ENCODE measurements at places on chromosomes 3 and 15. TPM values are rescaled to one million over a fixed set of nuclear protein-coding genes. Genes with fewer than 3 reads are reported as not detected.

The TTLL13 gene
- total RNA-seq: not detected

The XYLB gene
- total RNA-seq: 4.7 TPM

The SYNPR gene
- 17.6 TPM for total RNA-seq

The HHATL gene
- total RNA-seq: not detected

The PPM1L gene
- 10.6 TPM for total RNA-seq

The THAP10 gene
- 6.6 TPM for total RNA-seq

- no peak for DNase-seq
Observed at GRCh38 chr15:90680371-90680935, 36.7 kb upstream of the BLM start.

GRCh38 chr3:35385271-35385670 is 254.1 kb upstream of the ARPP21 start:
- no peak for DNase-seq

DNA sequence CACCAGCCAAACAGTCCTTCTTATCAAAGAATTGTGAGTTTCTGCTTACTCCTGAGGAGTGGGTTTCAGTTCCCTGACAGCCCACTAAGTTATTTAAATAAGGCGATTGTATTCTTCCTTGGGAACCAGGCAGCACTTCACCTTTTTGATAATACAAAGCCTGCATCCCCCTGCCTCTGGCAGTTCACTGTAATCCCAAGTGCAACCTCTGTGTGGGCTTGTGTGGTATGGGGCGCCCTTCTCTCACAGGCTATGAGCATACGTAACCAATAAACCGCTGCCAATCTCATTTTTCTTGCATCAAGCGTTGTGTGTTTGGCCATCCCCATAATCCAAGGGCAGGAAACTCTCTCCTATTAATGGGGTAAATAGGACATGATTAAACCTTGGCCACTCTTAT is 1025.6 kb downstream of the NSUN3 start:
- DNase-seq: no peak

- DNase-seq: no peak
Observed at GRCh38 chr3:18153571-18154173, 271.5 kb downstream of the SATB1 start.

DNA sequence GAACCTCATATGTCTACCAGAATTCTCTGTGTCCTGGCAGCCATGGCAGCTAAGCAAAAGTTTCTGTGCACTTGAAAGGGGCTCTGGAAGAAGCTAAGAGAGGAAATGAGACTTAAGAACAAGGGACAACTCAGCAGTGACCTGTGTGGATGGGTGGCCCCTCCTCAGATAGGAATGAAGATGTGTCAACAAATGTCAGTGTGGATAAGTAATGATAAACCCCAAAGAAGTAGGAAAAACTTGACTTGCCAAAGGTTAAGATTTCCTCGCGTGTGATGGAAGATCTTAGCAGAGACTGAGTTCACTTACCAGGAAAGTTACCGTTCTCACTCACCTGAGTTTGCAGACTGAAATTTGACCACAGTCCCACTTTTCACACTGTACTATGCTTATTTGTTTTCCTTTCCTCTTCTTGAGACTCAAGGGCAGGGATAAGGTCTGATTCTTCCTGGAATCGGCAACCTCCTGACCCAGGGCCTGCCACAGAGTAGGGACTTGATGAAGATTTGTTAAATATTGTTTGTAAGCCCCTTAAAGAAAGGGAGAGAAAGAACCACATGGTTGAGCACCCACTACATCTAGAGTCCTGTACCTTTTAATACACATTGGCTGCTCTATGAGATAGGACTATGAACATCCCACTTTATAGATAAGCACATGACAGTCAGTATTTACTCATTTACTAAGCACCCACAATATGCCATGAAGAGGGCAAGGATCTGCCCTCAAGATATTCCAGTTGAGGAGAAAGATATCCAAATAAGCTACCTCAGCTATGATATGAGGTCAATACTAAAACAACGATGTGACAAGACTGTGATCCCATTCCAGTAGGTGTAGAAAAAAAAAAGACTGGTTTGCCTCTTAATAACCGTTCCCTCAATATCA is 7.3 kb upstream of the HRH1 start:
- no peak for DNase-seq

DNA sequence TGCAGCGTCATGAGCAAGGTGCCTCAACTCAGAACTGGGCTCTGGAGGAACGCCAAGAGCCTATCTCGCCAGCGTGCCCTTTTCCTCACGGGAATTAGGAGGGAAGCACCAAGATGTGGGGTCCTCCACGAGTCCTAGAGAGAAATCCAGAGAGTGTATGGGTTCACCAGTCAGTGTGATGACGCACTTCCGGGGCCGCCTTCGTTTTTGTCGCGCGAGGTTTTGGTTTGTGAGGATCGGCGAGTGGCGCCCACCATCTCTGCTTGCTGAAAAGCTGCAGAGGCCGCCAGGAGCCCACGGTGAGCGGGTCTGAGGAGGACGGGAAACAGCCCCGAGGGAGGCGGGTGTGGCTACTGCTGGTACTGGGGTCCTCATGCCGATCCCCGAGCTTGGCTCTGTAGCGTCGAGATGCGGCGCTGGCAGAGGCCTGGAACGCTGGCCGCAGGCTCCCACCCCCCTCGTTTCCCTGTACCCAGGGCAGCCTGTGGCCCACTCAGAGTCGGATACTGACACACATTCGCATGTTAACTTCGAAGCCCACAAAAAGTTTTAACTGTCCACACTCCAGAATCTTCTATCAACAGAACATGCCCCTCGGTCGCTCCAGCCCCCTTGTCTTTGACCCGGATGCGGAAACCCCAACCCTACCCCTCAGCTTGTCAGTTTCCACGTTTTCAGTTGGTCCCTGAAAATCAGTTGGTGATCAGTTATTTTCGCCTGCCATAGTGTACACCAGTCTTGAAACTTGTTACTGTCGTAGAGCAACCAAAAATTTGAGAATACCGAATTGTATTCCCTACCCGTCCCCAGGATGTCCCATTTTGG is 30.4 kb downstream of the ZNF662 start:
- DNase-seq: peak; percentile 79

DNA sequence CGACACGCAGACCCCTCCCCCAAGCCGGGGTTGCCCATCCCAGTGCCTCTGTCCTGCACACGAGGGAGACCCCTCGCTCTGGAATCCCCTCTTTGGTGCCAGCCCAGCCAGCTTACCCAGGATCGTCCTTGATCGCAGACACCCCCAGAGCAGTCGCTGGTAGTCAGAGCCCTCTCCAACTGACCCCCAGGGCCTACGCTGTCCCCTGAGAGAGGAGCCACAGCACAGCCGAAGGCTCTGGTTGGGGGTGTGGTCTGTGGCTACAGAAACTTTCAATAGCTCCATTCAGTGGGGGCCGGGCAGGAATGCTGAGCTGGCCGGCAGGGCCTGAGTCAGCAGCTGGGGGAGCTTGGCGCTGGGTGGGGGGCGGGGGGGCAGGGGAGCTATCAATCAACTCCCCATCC is at the start of gene LCTL:
TSS of gene LCTL (minus strand) at position 258 of the 404 bp plus-strand sequence. CDS start 633 bp downstream, outside the sequence.
- DNase-seq: no peak

GRCh38 chr3:134922101-134922500 is 127.0 kb downstream of the EPHB1 start:
- no peak for DNase-seq

DNA sequence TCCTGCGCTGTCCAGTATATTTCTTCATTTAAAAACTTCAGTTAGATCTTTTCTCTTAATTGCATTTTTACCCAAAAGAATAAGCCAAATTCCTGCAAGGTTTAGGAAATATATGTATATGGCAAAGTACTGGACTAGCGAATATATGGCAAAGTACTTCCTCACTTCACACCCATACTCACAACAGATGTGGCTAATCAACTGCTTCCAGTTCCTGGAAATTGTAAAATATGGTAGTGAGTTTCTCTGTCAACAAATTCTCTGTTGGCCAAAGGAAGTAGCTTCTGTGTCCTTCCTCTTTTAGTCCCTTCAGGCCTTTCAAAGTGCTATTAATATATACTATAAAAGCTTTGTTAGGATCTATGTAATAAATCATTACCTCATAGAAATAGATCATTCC is 22.0 kb downstream of the GPR15 start:
- DNase-seq: no peak

DNA sequence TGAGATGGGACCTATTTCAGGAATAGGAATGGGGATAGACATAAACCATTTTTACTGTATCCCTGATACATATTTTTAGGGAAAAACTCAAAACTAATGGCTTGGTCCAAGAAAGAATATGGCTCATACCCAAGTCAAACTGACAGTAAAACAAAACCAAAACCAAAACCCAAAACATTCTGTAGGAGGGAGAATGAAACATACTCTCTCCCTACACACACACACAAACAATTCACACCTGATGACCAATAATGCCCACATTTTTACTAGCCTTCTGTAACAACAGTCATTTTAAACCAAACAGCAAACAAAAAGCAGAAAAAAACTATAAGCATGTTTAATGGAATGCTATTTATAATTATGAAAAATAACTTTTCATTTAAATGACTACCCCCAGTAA is 74.9 kb downstream of the NBEAL2 start:
- DNase-seq: no peak

DNA sequence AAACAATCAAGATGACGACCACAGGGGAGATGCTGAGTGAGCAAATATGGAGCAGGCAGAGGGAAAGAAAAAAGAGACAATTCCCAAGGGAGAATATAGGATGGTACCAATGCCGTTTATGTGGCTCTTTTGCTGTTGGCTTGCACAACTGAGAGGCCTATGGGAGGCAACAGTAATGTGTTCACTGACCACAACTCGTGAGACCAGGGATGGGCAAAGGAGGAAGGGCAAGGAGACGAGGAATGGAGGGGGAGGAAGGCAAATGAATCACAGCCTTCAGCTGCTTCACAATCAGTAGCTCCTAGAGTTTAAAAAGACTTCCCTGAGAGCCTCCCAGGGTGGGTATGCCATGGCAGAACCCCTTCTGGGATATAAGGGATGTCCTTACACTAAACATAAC is 131.5 kb downstream of the SLC9A9 start:
- no peak for DNase-seq

DNA sequence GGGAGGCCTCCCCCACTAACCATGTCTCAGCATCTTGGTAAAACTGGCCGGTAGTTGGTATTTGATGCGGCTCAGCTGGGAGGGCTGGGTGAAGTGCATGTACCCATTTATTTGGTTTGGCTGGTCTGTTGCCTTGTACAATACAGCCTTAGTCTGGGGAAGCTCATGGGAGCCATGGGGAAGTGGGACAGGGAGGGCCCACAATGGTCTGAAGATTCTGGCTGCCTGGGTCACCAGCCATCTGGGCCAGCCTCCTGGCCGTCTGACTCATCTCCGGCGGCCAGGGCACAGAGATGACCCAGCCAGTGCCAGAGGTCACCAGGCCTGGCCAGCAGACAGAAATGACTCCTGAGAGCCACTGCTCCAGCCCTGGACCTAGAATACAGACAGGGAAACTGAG is 51.6 kb upstream of the SMAD6 start:
- DNase-seq: no peak

GRCh38 chr15:36579792-36580431 is 486 bp downstream of the CDIN1 start:
- no peak for DNase-seq

DNA sequence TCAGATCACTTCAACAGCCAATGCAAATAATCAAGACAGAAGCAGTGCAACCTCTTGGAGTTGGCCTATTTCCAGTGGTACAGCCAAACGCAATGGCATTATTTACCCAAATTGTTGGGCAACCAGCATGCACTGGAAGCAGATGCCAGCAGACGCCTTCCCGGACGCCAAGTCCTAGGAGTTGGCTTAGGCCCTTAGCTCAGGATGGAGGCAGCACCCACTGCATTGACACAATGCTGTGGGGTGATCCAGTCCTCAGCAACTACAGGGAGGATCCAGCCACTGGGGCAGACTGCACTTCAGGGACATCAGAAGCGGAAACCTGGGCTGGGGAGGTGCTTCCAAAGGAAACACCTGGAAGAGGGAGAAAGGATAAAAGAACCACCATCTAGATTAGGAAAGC is 290.4 kb downstream of the FAM43A start:
- DNase-seq: no peak
